ENCODE measurements at places on chromosomes 7 and 10.
A peak's percentile ranks its signal among the peaks of the same experiment; 100 is the strongest.

DNA sequence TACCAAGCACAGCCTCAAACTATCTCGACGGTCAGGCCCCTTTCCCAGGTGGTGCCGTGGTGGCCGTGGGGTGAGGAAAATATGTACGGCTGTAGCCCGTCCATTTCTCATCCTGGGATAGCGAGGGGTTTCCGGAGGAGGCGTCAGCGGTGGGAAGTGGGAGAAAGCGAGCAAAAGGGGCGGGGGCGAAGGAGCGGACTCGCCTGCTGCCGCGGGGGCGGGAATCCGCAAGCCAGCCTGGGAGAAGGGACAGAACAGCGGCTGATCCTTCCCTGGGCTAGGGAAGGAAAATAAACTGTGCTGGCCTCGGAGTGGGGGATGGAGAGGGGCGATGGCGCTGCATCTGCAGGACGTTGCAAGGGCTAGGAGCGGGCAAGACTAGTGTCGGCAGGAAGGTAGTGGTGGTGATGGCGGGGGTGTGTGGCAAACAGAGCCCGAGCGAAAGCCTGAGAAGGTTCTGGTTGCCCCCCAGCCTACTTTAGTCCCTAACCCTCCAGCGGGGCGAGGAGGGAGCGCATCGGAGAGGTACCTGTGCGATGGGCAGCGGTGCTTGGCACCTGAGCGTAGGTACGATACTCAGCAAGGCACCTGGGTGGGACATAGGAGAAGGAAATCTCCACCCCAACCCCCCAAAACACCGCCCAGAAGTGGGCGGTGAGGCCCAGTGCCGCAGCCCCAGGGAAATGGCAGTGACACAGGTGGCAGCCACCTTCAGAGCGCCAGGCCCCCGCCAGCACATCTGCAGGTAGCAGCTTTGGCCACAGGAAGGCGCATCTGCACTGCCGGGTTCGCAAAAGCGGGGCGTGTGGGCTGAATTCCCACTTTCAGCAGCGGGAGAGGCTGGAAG lies 49.9 kb upstream of the STEAP1B start:
- no peak for DNase-seq
- peak overlapping the region; percentile 56 for H3K4me3 ChIP-seq
- peaks cover 73% of the 10 kb centered on the region for H3K27me3 ChIP-seq
- peaks cover 3% of the 10 kb centered on the region for H3K36me3 ChIP-seq
- H3K4me1 ChIP-seq = peaks cover 15% of the 10 kb centered on the region
- H3K27ac ChIP-seq = no peak overlapping the region

DNA sequence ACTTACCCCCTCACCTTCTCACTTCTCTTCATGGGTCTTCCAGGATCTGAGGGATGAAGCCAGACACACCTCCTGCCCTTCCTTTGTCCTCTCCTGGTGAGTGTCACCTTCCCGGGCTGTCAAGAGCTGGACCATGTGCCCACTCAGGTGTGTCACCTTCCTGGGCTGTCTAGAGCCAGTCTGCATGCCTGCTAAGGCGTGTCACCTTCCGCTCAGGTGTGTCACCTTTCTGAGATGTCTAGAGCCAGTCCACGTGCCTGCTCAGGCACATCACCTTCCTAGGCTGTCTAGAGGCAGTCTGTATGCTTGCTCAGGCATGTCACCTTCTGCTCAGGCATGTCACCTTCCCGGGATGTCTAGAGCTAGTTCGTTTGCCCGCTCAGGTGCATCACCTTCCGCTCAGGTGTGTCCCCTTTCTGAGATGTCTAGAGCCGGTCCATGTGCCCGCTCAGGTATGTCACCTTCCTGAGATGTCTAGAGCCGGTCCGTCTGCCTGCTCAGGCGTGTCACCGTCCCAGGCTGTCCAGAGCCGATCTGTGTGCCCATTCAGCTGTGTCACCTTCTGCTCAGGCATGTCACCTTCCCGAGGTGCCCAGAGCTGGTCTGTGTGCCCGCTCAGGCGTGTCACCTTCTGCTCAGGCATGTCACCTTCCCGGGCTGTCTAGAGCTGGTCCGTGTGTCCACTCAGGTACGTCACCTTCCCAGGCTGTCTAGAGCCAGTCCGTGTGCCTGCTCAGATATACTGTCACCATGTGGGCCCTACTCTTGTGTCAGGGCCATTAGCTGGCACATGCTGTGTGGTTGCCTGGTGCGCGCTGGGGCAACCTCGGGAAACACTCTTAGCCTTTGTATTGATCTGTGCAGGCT lies 245.3 kb downstream of the EBF3 start:
- H3K27ac ChIP-seq = no peak overlapping the region
- H3K36me3 ChIP-seq = no peaks in the 10 kb centered on the region
- no peaks in the 10 kb centered on the region for H3K4me1 ChIP-seq
- no peaks in the 10 kb centered on the region for H3K27me3 ChIP-seq

DNA sequence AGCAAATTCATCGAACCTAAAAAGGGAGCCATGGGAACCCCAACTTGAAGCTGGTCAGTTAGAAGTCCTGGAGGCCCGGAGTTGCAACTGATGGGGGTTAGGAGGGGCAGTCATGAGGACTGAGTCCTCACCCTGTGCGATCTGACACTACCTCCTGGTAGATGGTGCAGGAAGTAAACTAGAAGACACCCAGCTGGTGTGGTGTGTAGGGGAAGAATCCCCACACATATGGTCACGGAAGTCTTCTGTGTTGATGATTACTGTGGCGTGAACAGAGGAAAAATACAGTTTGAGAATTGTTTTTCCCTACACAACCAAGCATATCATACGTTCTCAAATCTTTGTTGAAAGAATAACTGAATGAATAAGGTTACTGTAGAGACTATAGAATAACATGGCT lies 164.6 kb upstream of the KCTD7 start:
- H3K27me3 ChIP-seq = no peaks in the 10 kb centered on the region
- DNase-seq = no peak
- H3K27ac ChIP-seq = no peak overlapping the region

- H3K4me3 ChIP-seq = no peak overlapping the region
- H3K36me3 ChIP-seq = no peaks in the 10 kb centered on the region
- peaks cover 14% of the 10 kb centered on the region for H3K4me1 ChIP-seq
- DNase-seq = no peak
- H3K27me3 ChIP-seq = peaks cover 1% of the 10 kb centered on the region
- H3K27ac ChIP-seq = no peak overlapping the region
Observed at GRCh38 chr10:113557903-113558321, 5.1 kb downstream of the HABP2 start.

DNA sequence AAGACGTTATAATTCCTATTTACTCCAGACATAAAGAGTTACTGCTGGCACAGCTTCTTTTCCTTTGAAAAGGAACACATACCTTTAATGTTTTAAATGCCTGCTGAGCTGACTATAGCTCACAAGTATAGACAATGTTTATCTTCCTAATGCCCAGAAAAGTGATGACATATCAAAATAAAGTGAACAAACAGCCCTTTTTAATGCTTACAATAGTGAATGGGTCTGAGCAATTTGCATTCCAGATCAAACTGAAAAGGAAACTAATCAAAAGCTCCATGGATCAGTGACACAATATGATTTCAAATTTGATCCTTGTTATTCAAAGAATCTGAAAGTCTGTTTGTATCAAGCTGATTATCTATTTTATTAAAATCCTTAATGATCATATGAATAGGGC lies 233.6 kb upstream of the SEMA3E start:
- no peaks in the 10 kb centered on the region for H3K4me1 ChIP-seq
- no peak for DNase-seq
- H3K27me3 ChIP-seq = peaks cover 1% of the 10 kb centered on the region
- H3K36me3 ChIP-seq = no peaks in the 10 kb centered on the region
- H3K27ac ChIP-seq = no peak overlapping the region

- H3K36me3 ChIP-seq = no peaks in the 10 kb centered on the region
- DNase-seq = no peak
- no peak overlapping the region for H3K27ac ChIP-seq
- peaks cover 6% of the 10 kb centered on the region for H3K4me1 ChIP-seq
- H3K27me3 ChIP-seq = peaks cover 48% of the 10 kb centered on the region
- H3K4me3 ChIP-seq = no peak overlapping the region
Observed at GRCh38 chr7:6232116-6232515, 40.3 kb downstream of the CYTH3 start.

GRCh38 chr7:45573204-45573603 lies 964 bp upstream of the ADCY1 start:
- H3K27me3 ChIP-seq = peaks cover 47% of the 10 kb centered on the region
- H3K36me3 ChIP-seq = no peaks in the 10 kb centered on the region
- no peak for DNase-seq
- no peaks in the 10 kb centered on the region for H3K4me1 ChIP-seq
- peak overlapping the region; percentile 34 for H3K4me3 ChIP-seq

DNA sequence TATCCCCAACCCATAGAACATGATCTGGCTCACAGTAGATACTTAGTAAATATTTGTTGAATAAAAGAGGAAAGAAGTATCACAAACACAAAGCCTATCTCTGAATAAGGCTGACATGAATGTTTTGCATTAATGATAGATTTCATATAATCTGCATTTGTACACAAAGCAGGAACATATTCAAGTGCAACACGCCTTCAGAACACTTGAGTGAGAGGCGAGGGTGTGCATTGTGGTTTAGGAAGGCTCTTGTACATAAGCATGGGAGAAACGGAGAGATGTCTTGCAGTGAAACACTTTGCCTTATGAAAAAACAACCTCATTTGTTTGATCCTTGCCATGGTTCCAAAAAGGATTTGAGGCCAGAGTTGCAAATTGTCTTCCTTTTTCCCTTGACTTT lies 14.1 kb upstream of the SFMBT2 start:
- DNase-seq = no peak
- H3K27ac ChIP-seq = no peak overlapping the region

DNA sequence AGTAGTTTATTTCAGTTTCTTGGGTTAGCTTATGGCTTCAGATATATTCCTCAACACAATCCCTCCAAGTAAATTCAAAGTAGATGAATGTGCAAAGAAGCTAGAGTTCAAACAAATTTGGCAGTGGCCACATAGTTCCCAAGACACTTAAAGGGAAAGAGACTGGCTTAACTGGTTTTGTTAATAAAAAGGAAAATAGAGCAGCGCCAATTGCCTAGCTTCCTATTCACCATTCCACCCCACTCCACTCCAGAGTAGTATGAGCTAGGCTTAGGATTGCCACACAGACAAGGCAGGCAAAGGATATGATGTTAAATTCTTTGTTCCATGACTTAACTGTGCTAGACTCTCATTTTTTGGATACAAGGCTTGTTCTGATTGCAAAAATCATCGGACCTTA lies 2.0 kb downstream of the XRCC2 start:
- H3K36me3 ChIP-seq = peaks cover 14% of the 10 kb centered on the region
- H3K27ac ChIP-seq = no peak overlapping the region
- no peaks in the 10 kb centered on the region for H3K27me3 ChIP-seq
- DNase-seq = no peak
- peak overlapping the region; percentile 13 for H3K4me3 ChIP-seq
- peaks cover 25% of the 10 kb centered on the region for H3K4me1 ChIP-seq

GRCh38 chr7:17882685-17883084 lies 57.6 kb downstream of the SNX13 start:
- DNase-seq = no peak
- H3K27ac ChIP-seq = no peak overlapping the region
- no peaks in the 10 kb centered on the region for H3K4me1 ChIP-seq

- H3K4me3 ChIP-seq = peak overlapping the region; percentile 11
- peak overlapping the region; percentile 35 for H3K27ac ChIP-seq
- H3K36me3 ChIP-seq = no peaks in the 10 kb centered on the region
- peaks cover 6% of the 10 kb centered on the region for H3K27me3 ChIP-seq
- peak; percentile 17 for DNase-seq
Observed at GRCh38 chr10:122515588-122516231, 44.8 kb upstream of the DMBT1 start.

Measured in activated T-helper 1 cell treated with anti-CD3 and anti-CD28 coated beads, Interleukin-12 subunit alpha, Interleukin-12 subunit beta, Interleukin-2, Interleukin-4 antibody, amounts not matched to agents 30 ng/mL and 10 ng/mL and 1 ng/mL, durations not matched to agents 14 hours and 24 hours and 36 hours (primary cell).